ENCODE measurements at places on chromosomes 1 and 21.

- DNase-seq, result peak; percentile 70
Measured at GRCh38 chr1:150798525-150798924, 9.5 kb downstream of the CTSK start.

DNA sequence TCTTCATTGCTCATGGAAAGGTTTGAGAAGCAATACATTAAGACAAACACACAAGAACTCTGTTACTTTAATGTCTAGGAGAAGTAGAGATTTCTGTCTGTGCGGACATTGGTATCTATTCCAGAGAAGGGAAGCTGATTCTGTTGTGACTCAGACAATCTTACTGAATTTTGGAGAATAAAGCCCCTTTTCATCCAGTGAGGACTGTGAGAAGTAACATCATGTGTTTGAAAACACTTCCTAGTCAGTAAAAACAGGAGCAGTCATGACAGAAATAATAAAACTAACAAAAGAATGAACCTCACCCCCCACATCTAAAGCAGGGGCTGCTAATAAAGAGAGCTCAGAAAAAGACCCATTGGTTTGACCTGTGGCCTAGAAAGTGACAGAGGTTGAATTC is 46.6 kb downstream of the NEK7 start:
- no peak for DNase-seq

GRCh38 chr1:203051841-203052324 is 25.6 kb downstream of the PPFIA4 start:
- no peak for DNase-seq

- no peak for DNase-seq
Measured at GRCh38 chr1:116804736-116805135, 50.5 kb downstream of the CD2 start.

GRCh38 chr1:245325922-245326795 is 171.4 kb downstream of the KIF26B start:
- DNase-seq, result no peak
